NCI-H1092 (cell line): ENCODE measurements at places on chromosomes 6 and 20.

GRCh38 chr20:15842872-15843271 is 730.4 kb downstream of the KIF16B start:
- no peak for DNase-seq

- DNase-seq, result no peak
These were observed 99.8 kb upstream of the PLEKHG1 start for GRCh38 chr6:150499882-150500312.

- no peak for DNase-seq
These were observed 35.3 kb downstream of the CHMP4B start for GRCh38 chr20:33846291-33846935.

DNA sequence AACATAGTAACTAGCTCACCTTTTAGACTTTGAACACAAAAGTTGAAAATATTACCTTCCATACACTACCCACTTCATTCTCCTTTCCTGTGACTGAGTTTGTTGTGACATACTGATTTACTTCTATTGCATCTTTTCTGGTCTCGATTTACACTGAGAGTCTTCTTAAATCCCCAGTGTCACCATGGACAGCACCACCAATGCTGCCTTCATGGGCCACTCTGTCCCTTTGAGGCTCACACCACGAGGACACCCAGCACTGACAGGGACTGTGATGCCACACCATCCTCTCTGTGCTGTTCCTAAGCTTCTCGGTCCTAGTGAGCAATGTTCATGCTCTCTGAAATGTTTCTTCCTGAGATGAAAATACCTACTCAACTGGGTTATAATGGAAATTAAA is 337.1 kb upstream of the IRAK1BP1 start:
- DNase-seq, result no peak

DNA sequence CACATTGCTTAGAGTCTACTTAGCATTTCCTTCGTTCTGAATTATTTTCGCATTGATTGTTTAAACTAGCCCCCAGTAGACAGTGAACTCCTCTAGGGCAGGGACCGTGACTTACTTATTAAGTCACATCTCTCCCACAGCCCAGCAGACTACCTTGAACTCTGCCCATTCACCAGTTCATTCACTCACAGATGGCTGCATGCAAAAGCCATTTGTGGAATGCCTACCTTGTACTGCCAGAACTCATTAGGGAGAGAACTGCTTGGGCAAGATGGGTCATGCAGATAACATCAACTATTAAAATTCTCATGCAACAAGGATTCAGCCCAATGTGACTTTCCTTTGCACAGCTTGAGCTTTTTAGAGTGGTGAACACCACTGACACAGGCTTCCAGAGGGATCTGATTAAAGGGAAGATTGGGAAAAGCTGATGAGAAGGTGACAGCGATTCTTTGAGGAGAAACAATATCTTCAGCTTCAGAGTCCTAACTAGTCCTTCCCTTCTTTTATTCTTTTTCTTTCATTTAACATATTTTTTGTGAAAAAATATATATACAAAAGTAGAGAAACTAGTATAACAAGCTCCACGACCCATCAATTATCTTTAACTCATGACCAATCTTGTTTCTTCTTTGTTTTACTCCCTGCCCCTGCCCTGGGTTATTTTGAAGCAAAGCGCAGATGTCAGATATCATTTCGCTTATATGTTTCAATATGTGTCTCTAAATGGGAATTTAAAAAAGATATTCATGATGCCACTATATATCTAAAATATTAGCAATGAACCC is 273.9 kb downstream of the CDC5L start:
- no peak for DNase-seq

DNA sequence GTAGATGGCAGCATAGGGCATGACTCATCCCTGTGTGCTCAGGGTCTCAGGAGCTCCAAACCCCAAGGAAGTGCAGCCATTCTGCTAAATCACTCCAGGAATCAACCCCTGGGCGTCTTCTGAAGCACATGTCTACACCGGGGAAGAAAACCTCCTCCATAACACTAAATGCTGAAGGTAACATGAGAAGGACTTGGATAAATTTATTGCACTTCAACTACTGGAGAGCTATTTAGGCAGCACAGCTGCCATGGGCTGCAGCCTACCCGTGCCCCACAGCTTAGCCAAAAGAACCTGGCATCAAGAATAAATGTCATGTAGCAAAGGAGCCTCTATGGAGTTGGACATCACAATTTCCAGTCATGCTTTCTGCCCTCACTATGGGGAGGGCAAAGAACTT is 152.4 kb upstream of the PROKR2 start:
- peak; percentile 58 for DNase-seq

DNA sequence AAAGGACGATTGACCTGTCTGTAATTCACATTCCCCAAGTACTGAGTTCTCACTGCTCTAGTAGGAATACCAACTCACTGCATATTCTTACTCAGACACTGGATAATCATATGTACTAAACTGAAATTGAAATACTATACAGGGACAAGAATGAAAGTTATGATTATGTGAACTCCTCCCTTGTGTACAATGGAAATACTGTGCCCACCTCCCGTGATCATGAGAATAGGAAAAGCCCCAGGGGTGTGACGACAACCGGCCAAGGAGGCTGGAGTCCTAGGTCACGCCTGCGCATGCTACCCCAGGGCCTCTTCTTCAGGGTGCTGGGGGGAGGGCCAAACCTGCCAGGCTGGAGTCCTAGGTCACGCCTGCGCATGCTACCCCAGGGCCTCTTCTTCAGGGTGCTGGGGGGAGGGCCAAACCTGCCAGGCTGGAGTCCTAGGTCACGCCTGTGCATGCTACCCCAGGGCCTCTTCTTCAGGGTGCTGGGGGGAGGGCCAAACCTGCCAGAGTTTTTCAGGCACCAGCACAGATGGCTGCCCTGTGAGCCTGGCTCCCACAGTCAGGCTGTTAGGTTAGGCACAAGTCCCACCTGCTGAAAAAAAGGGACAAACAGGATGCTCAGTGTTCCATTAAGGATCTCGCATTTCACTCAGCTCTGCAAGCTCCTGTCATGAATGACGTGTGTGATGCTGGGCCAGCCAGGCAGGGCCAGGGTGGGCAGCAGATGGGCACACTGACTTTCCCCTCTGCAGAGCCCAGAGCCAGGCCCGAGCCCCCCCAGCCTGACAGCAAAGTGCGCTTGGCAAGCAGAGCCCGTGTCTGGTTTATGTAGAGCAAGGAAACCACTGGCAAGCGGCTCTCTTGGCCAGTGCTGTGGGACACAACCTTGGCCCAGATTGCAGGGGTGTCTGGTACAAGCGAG is 107.7 kb downstream of the FOXF2 start:
- DNase-seq, result no peak

- no peak for DNase-seq
These were observed 4.6 kb downstream of the DACT2 start for GRCh38 chr6:168314948-168315347.

GRCh38 chr20:23776067-23776771 is 25.5 kb upstream of the CST1 start:
- DNase-seq, result peak; percentile 8

- DNase-seq, result no peak
These were observed 53.0 kb upstream of the ANKEF1 start for GRCh38 chr20:9981829-9982228.

DNA sequence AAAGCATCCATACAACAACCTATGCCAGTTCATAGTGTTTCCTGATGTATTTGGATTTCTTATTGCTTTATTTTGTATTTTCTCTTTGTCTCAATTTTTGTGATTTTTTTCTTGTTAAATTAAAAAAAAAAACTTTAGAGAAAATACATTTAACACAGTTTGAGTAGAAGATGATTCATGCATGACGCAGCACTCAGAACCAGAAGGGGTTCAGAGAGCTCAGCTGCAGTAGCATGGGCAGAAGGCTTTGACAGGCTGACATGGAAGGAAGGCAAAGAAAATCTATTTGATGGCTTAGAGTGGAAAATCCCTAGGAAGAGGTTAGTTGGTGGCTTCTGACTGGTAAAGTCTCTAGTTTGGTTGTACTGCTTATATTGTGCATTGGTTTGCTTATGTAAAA is 207.2 kb upstream of the STXBP5 start:
- no peak for DNase-seq

- DNase-seq, result no peak
These were observed 223.3 kb downstream of the TMEM242 start for GRCh38 chr6:157099912-157100593.

DNA sequence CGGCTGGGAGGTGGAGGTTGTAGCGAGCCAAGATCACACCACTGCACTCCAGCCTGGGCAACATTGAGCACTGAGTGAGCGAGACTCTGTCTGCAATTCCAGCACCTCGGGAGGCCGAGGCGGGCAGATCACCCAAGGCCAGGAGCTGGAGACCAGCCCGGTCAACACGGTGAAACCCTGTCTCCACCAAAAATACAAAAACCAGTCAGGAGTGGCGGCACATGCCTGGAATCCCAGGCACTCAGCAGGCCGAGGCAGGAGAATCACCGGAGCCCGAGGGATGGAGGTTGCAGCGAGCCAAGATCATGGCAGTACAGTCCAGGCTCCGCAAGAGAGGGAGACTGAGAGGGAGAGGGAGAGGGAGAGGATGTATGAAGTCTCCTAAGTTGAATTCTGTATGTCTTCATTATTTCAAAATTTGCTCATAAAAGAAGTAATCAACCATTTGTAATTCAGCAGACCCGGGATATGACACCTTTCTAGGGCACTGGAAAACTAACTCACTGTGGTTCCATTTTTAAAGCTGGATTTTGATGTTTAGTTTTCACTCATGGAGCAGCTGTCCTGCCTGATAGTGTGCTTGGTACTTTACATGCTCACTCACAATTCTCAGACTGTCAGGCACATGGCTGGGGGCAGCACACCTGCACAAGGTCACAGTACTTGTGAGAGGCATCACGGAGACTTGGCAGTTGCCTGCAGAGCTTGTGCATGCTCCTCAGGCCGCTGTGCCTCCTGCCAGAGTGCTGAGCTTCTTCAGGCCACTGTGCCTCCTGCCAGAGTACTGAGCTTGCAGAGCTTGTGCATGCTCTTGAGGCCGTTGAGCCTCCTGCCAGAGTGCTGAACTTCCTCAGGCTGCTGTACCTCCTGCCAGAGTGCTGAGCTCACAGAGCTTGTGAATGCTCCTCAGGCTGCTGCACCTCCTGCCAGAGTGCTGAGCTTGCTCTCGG is 106.2 kb downstream of the ERMARD start:
- DNase-seq, result no peak

- no peak for DNase-seq
These were observed 118.7 kb downstream of the SYNDIG1 start for GRCh38 chr20:24588047-24588635.

DNA sequence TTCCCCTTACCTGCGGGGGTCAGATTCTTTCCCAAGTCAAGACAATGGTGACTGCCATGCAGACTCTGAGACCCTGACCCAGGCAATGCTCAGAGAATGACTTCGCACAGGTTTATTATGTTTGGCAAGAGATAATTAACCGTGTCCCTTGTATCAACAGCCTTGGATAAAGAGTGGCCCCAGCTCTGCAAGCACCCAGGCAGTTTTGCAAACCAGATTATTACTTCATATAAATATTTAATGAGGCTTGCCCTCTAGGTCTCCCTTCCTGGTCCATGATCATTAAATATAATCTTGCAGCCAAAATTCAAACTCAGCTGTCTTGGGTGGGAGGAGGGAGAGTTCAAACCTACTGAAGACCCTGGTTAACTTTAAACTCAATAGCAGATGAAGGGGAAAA is 156.5 kb downstream of the ANKRD60 start:
- DNase-seq, result no peak

DNA sequence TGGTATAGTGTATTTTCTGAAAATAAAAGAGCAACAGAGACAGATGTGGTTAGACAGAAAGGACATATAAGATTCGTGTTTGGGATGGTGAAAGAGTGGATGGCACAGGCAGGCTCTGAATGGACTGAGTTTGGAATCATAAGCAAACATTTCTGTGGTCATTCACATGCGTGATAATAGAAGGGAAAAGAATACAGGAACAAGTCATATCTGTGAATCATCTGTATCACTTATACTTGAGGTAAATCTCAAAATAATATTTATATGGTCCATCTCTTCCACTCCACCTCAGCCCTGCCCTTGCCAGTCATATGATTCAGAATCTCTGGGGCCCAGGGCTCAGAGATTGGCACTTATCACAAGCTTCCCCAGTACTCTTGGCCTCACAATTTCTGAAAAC is 535.1 kb downstream of the BCKDHB start:
- no peak for DNase-seq

DNA sequence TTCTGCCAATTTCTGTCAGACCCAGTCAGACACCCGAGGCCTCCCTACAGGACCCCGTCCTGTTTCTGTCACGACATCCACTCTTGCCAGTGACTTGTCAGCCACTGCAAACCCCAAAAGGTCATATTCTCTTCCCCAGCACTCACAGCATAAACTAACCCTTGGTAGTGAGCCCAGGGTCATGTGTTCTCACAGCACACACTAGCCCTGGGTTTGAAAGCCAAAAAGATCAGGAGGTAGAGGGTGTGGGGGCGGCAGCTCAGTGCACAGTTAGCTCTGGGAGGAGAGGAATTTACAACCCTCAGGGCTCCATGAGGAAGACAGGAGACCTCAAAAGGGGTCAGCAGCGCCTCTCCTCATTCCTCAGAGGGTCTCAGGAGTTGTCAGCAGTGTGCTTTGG is 9.9 kb upstream of the SNX9 start:
- DNase-seq, result no peak

DNA sequence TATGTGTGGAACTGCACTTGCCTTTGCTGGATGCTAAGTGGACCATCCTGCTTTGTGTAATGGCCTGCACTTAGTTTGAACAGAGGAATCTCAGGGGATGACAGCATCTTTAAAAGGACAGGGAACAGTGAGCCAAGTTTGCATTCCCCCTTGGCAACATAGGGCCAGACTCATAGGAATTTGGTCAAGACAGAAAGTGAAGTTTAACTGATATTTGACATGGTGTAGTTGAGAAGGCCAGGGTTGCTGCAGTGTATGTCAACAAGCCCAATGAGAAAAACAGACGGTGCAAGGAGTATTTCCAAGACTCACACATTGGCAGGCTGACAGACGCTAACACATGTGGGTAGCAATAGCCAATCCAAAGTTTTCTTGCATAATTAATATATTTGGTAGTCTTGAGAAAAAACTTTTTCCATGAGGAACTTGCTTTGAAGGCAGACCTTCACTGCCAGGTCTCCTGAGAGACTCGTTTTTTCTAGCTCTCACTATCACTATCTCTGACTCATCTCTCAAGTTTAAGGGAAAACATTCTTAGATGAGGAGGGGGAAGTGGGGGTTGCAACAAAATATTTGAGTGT is 213.8 kb downstream of the IBTK start:
- no peak for DNase-seq

DNA sequence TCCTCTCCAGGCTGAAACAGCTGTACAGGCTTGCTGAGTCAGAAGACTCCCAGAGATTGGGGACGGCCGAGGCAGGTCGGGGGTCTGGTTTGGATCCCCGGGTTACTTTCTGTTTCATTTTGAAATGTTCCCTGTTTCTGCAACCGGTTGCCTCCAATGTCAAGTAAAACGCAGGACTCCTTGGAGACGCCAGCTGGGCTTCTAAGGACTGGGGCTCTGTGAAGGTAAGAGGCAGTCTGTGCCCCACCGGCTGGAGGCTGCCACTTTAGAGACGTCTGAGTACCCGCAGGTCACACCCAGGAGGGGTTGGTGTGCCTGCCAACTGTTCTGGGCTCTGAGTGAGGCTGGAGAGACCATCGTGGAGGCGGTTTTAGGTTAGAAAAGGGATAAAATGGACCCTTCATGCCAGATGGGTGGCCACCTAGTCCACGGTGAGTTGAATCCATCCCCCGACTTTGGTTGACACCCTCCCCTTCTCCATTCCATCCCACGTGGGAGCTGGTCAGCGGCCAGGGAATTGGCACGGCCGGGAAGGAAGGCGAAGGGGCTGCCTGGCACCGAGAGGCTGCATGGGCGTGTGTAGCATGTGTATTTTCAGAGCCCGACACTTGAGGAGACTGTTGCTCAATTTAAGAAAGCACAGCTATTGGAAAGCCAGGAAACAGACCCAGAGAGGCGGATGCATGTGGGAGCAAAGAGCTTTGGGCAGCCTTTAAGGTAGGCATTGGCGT is 240.9 kb downstream of the PHACTR1 start:
- DNase-seq, result no peak

- DNase-seq, result no peak
These were observed 729.0 kb downstream of the RFPL4B start for GRCh38 chr6:113076116-113076515.
